Activated effector memory CD4-positive, alpha-beta T cell treated with anti-CD3 and anti-CD28 coated beads, Interleukin-2, amount 50 U/mL, for 16 hours (primary cell): ENCODE measurements at places on chromosomes 12 and 14.

DNA sequence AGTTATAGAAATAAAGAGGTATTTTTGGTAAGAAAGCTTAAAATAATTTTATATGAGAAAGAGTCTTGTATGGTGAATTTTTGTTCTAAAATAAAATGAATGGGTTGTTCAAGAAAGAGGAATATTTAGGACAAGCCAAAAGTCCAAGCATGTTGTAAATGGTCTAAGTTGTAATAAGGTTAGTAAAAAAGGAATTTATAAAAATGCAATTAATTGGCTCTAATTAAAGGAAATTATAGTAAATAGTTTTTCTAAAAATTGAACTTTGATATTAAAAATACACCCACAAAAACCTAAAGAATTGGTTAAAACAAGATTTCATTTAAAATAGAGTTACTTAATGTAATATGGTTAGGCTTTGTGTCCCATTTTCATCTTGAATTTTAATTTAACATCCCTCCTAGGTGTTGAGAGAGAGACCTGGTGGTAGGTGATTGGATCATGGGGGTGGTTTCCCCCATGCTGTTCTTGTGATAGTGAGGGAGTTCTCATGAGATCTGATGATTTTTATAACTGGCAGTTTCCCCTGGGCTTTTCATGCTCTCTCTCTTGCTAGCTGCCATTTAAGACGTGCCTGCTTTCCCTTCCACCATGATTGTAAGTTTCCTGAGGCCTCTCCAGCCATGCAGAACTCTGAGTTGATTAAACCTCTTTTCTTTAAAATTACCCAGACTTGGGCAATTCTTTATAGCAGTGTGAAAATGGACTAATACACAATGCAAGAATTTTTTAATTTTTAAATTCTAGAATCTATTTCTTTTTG is 13.0 kb downstream of the SLC22A17 start:
- DNase-seq: no peak

DNA sequence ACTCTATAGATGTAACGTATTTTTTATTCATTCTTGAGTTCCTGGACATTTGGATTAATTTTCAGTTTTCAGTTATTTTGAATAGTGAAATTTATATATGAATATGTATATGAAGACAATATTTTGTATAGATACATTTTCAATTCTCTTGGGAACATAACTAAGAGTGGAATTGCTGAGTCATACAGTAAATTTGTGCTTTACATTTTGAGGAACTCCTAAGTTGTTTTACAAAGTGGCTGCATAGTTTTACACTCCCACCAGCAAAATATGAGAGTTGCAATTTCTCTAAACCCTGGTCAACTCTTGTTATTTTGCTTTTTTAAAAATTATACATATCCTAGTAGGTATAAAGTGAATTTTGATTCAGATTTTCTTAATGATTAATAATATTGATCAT is 1838.6 kb upstream of the SEL1L start:
- no peak for DNase-seq

DNA sequence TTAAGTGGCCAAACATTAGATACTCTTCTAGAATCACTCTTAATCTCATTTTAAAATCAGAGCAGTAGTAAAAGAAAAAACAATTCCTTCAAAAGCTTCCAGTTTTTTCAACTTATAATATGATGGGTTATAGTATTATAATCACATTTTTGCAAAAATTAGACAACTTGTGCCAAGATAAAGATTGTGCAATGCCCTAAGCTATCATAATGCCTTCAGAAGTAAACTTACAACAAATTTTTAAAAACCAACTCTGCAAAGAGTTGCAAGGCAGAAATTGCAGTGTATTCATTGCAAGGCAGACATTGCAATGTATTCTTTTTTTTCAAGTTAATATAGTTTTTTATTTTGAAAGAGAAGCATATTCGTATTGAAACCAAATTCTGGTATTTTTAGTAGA is 47.2 kb upstream of the KITLG start:
- no peak for DNase-seq

- no peak for DNase-seq
Measured at GRCh38 chr14:62655166-62655565, 390.1 kb downstream of the KCNH5 start.

DNA sequence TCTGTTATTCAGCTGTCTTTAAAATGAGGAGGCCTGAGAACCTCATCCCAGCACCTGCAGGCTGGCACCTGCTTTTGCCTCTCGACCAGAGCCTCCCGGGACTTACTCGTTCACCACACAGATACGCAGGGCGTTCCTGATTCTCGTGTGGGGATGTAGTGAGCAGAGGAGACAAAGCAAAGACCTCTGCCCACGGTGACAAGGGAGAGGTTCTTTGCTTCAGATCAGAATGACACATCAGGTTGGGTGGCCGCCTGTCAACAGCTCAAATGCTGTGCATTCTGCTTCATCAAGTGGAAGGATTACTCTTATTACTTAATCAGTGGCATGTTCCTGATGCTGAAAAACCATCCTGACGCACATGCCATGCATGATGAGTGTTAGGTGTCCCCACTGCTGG is 24.4 kb downstream of the DEGS2 start:
- DNase-seq: no peak

- no peak for DNase-seq
Measured at GRCh38 chr12:51374856-51375255, 16.4 kb downstream of the GALNT6 start.

- no peak for DNase-seq
Measured at GRCh38 chr12:123749355-123749754, 12.7 kb upstream of the DNAH10 start.

DNA sequence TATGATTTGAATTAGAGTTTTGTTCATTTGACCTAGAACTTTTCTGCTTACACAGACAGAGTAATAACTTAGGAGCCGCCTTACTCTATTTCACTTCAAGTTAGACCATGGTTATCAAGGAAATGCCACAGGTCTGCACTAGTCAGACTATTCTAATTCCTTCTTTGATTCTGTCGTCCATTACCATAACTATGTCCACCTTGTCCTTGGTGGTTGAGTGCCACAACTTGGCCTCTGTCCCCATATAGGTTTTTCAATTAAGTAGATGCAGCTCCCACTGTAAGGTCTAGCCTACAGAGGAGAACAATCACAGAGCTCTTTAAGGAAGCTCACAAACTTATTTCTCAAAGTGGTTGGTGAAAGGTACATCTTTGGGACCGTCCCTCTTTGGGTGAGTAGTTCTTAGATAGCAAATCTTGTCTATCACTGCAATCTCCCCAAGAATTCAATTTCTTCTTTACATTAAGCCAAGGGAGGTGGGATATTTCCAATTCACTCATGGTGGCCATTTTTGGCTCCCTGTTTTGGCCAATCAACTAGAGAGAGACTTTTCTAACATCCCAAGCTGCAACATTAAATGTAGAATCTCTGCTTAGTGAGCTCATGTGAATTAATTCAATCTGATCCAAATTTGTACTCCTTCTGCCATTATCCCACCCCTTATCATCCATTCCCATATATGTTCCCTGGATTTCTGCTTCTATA is 434.6 kb downstream of the ADAMTS20 start:
- no peak for DNase-seq

DNA sequence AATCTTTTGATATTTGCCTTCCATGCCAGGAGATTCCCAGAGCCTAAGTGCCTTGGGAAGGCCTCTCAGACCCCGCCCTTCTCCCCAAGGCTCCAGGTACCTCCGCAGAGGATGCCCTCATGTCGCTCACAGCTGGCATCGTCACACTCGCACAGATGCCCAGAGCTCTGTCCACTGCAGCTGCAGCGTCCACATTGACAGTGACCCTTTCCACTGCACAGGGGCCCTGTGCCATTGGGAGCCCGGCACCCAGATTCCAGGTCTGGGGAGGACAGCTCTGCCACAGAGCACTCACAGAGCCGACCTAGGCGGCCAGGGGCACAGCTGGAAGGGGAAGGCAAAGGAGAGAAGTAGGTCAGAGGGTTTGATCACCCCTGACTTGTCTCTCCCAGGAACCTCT is 12.3 kb upstream of the CSAD start:
- DNase-seq: peak; percentile 49

DNA sequence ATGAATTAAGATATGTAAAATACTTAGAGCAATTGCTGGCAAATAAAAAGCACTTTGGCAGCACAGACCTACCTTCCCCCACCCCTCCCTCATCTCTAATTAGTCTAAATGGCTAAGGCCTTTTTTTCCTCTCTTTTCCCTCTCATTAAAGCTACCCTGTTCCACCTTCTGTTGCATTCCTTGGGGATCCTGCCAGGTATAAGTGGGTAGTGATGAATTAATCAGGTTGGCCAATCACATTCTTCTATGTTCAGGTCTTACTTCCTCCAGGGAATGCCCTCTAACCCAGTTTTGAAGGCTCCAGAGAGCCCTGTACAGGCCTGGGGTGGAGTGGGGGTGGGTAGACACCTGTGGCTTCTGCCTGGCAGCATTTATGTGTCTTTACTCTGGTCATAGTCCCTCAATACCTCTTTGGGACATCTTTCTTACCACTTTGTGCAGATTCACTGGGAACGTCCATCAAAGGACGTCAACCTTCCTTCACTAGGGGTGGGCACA is 28.4 kb downstream of the HSPB8 start:
- DNase-seq: no peak

DNA sequence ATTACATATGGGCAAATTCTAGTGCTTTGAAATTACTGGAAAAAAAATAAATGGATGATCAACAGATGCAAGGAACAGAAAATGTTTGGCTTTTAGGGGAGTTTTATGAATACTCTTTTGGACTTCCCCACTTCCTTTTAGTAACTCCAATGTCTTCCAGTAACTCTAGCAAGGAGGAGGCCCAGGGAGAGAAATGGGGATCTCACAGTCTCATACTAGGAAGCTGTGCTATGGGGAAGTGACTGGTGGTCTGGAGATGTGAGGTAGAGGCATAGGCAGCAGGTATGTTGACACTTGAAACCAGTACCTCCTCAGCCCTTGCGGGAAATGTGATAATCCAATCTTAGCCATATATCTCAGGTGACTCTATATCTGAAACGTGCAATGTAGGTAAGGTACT is 68.1 kb downstream of the CRADD start:
- no peak for DNase-seq

DNA sequence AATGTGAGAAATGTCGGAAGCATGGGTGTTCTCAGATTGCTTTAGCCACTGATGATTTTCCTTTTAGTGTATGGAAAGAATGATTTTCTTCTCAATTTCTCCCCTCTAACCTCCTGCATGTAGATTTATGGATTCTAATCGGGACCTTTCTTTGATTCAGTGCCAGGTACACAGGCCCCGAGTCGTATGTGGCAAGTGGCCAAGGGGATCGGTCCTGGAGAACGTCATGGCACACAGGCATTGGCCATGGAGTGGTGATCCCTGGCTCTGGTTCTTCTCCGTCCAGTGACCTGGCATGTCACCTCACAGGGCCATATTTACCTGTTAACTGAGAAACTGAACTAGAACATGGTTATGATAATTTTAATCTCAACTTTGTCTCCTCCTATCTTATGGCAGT is 58.1 kb downstream of the ETV6 start:
- DNase-seq: no peak

DNA sequence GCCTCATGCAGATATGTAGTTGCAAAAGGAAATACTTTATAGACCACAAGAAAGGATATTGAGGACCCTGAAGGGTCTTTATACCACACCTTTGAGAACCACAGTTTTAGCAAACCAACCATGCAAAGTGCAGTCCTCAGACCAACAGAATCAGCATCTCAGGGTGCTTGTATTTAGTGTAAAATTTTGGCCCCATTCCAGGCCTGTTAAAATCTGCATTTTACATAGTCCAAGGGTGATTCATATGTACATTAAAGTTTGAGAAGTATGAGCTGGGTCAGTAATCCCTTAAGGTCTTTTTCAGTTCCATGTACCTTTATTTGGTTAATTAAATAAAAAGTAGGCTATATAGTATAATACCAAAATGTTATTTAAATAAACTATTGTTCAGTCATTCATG is 91.2 kb downstream of the WNK1 start:
- no peak for DNase-seq

- DNase-seq: no peak
Measured at GRCh38 chr12:115421350-115421749, 737.4 kb upstream of the TBX3 start.

GRCh38 chr14:42002141-42002540 is 395.5 kb downstream of the LRFN5 start:
- DNase-seq: no peak

- DNase-seq: no peak
Measured at GRCh38 chr12:42541965-42542364, 47.6 kb downstream of the PRICKLE1 start.

DNA sequence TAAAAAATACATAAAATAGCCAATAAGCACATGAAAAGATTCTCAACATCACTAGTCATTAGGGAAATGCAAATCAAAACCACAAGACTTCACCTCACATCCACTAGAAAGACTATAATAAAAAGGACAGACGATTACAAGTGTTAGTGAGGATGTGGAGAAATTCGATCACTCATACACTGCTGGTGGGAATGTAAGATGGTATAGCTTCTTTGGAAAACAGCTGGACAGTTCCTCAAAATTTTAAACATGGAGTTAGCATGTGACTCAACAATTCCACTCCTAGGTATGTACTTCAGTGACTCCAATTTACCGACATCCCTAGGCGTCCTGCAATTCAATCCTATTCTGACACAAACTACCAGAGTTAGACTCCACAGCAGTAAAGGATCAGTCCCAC is 13.7 kb downstream of the TRIM9 start:
- DNase-seq: no peak

DNA sequence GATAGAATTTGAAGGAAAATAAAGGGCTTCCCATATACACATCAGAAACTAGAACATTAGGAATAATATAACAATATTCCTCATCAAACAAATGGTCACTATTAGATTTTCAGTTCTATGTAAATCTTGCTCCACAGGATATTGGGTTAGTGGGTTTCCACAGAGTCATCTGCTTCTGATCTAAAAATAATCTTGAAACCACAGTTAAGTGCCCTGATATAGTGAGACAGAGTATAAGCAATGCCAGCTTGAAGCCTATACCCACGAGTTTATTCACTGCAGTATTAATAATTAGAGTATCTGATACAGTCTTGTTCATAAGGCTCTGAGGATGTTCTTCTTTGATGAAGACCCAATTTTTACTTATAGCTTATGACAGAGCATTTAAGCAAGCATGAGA is 74.5 kb upstream of the ATF7IP start:
- DNase-seq: no peak

GRCh38 chr12:40223646-40224045 is 1.2 kb upstream of the LRRK2 start:
- DNase-seq: no peak

- DNase-seq: no peak
Measured at GRCh38 chr12:2481951-2482350, 312.8 kb upstream of the FKBP4 start.

- no peak for DNase-seq
Measured at GRCh38 chr12:4172999-4173398, 100.6 kb upstream of the CCND2 start.

- DNase-seq: no peak
Measured at GRCh38 chr12:68447797-68448260, 115.7 kb upstream of the MDM1 start.

- DNase-seq: no peak
Measured at GRCh38 chr14:44742202-44742601, 219.5 kb downstream of the KLHL28 start.

DNA sequence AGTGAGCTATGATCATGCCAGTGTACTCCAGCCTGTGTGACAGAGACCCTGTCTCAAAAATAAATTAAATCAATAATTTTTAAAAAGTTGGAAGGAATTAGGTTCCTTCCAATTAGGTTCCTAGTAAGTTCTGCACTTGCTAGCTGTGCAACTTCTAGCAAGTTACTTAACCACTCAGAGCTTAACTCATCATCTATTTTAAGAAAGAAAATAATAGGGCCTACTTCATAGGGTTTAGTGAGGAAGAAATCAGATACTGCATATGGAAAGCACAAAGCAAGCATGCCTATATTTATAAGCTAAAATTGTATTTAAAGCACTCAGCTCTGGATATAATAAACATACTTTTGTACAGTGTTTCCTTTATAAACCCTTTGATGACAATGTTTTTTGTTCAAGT is 10.7 kb downstream of the FOXN3 start:
- DNase-seq: no peak
